ENCODE measurements at places on chromosomes 7 and 10.

- DNase-seq: no peak
These were observed 311.4 kb downstream of the ADARB2 start for GRCh38 chr10:1425879-1426278.

DNA sequence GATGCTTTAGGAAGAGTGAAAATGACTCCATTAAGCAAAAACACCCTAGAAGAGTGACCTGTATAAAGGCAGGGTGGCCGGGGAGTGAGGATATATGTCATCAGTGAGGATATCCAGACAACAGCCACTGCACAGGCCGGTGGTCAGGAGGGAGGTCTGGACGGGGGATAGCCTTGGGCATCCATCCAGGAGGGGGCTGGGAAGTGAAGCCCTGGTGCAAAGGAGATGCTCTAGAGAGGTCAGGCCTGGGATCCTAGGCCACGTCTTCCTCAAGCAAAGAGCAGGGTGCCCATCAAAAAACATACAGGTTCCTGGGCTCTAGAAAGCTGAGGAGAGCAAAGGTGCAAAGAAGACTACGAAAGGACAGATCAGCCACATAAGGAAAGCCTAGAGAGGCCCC is 25.6 kb downstream of the FAM171A1 start:
- DNase-seq: no peak

DNA sequence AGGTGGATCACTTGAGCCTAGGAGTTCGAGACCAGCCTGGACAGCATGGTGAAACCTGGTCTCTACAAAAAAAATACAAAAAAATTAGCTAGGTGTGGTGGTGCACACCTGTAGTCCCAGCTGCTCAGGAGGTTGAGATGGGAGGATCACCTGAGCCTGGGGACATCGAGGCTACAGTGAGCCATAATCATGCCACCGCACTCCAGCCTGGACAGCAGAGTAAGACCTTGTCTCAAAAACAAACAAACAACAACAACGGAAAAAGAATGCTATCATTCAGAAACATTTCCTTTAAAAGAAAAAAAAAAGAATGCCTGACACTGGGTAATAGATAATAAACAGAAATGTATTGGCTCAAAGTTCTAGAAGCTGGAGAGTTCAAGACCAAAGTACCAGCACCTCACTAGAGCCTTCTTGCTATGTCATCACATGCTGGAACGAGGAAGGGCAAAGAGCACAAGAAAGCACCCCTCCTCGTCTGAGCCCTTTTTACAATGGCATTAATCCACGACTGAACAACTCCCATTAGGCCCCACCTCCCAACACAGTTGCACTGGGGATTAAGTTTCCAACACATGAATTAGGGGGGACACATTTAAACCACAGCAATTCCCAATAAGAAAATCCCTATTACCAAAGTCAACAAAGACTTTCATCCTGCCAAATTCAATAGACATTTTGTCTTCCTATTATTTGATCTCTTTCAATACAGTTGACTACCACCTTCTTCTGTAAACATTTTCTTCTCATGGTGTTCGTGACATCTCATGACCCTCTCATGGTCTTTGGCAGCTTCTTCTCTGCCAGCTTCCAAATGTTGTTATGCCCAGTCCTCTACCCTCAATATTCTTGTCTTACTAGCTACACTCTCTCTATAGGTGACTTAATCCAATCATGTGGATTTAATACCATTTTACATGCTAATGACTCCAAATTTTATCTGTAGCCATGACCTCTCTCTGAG is 20.0 kb downstream of the AKR1D1 start:
- DNase-seq: no peak

GRCh38 chr10:132134241-132135052 is 52.3 kb upstream of the DPYSL4 start:
- no peak for DNase-seq
